CD8-positive, alpha-beta memory T cell (primary cell): ENCODE measurements at places on chromosomes 6 and 20.

GRCh38 chr20:3673221-3674070 is 8.4 kb downstream of the ADAM33 start:
- DNase-seq: no peak

DNA sequence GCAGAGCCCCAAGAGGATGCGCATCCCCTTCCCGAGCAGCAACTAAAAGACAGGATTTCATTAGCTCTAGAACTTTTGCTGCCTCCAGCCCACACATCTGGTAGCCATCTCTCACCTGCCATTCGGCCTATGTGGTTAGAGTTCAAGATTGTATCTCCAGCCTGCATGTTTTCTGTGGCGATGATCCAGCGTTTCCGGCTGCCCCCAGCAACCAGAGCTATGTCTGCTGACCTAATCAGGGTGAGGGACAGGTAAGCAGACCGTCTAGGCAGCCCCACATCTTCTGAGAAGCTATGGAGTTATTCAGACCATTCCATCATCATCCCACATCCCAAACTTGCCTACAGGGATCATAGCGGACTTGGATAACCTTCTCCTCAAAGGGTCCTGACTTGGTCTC is 2.3 kb upstream of the CUL7 start:
- no peak for DNase-seq

DNA sequence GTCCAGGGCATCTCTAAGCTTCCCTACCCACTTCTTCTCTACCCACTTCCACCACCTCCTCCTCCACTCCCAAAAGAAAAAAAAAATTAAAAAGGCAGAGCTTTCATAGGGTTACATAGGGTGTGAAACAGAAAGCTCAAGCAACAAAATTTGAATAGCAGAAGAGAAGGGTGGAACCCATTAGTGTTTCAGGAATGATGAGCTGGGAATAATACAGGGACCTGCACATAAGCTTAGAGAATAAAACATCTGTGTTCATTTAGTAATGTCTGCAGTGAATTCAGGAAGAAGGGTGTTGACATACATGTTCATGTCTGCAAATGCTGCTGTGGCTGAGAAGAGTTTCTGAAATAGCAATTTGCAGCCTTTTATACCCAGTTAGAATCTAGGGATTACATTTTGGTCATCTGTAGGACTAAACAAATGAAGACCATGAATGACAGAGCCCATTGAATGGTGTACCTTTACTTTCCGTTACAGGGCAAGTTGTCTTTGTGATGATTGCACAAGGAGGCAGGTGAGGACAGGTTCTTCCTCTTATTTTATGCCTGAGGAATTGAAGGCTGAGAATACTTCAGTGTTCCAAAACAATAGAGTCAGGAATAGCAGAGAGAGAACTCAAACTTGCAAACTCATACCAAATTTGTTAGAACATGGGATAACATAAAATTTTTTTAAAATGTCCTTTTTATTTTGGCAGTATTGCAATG is 975.1 kb downstream of the TFAP2A start:
- no peak for DNase-seq

GRCh38 chr20:57198132-57199072 is 68.0 kb downstream of the BMP7 start:
- no peak for DNase-seq

DNA sequence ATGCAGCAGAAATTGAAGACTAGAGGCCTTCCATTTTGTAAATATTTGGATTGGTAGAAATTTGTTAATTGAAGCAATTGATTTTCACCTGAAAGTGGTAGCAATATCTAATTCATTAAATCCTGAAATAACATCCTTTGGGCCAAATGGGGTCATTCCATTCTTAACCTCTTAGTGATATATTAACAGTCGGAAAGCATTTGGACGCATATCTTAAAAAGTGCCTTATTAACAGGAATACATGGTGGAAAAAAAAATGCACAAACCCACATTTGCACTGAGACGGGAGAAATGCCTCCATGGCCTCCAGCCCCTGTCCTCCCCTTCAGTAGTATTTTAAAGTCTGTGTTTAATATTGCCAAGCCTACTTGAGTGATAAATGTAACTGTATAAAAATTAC is 205.5 kb downstream of the TFAP2B start:
- DNase-seq: no peak

- no peak for DNase-seq
Observed at GRCh38 chr20:23680146-23680545, 8.7 kb downstream of the CST4 start.

DNA sequence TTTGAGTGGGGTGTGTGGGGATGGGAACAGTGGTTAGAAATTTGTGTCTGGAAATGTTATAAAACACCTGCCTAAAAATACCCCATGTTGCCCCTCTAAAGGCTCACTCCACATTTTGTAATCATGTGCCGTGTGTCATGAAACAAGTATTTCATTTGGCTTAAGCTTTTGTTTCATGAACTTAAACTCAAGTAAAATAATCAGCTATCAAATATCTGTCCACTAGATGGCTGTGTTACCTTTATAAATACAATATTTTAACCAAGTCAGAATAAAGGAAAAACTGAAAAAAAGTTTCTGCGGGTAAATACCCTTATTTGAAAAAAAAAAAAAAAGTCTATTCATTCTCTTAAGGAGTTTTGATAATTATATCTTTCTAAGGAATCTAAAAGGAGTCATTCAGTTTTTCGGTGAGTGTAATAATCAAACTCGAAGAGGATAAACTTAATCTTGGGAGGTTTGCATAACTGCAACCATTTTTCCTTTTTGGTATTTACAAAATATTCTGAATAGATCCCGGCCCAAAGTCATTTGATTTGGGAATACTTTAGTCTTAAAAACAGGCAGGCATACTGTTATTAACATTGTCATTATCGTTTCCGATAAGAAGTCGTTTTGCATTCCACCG is 29.9 kb upstream of the MTRF1L start:
- DNase-seq: no peak

DNA sequence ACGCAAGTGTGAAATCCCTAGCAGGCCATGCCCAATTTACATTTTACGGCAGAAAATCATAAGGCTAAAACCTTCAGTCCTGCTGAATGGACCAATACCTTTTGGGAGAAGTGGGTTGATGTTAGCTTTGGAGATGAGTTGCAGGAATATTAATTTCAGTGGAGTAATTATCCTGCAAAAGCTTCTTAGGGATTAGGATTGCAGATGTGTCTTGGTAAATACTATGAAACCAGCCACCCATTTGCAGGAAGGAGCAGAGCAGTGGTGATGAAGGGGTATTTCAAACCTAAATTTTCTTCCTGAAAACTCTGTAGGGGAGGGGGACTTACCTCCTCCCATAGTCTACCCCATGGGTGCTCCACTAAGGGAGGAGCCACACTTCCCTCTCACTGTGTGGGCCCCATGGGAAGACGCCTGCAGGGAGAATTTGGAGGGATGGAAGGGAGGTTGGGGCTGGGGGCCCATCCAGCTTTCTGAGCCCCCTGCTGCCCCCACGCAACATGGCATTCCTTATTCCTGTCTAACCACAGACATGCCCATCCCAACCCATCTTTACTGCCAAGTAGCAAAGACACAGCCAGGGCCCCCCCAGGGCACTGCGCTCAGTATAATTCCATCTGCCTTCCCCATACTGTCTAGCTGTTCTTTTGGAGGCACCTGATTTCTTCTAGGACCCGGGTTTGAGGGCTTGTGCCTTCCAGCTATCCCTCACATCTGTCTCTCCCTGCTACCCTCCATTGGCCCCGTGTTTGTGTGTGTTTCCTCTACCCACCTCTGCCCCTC is 14.6 kb upstream of the UQCC2 start:
- DNase-seq: no peak

GRCh38 chr20:53981752-53982437 is 88.5 kb downstream of the BCAS1 start:
- DNase-seq: no peak

DNA sequence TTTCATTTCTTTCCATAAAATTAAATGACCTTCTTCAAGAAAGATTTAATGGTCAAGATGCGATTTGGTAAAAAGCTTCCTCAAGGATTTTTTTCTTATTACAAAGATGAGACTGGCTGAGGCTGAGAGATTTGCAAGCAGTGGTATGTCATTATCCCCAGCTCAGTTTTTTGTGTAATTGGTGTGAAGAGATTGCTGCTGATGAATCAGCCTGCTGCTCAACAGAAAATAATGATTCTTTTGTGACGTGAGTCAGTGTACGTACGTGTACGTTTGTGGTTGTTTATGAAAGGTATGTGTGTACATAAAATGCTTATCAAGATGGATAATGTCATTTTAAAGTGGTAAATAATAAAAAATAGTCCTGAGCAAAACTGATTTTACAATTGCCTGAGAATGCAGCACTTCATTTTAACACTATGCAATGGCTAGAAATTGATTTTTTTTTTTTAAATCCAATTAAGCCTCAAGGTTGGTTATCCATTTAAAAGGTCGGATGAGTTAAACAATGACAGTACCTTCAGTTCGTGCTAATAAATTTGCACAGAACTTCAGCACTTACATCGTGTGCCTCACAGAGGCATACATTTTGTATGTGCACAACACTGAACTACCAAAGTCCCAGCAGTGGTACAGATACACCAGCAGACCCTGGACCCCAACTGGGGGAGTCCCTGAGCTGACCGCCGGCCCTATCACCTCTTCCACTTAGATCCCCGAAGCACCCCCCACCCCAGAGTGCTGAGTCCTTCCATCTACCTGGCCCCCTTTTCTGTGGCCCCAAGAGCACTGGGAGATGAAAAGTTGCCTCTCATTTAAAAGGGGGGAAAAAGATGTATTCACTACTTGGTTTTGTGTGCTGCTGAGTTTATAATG is 9.7 kb upstream of the NPEPL1 start:
- DNase-seq: no peak

DNA sequence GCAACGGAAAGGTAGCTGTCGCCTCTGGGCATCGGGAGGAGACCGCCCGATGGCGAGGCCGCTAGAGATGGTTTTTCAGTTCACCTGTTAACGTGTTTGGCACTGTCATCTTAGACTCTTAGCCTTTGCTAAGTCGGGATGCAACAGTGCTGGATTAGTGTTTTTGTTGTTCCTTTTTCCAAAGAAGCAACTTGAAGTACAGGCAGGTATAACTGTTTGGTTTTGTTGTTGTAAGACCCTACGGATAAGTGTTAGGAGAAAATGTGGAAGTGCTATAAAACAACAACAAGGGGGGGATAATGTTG is 723 bp downstream of the MANEA start:
- DNase-seq: no peak

GRCh38 chr6:97059473-97059872 is 134.9 kb downstream of the KLHL32 start:
- DNase-seq: no peak

- DNase-seq: no peak
Observed at GRCh38 chr6:170032706-170033309, 258.1 kb downstream of the DLL1 start.

GRCh38 chr6:91672201-91672600 is 1085.3 kb upstream of the MAP3K7 start:
- no peak for DNase-seq

DNA sequence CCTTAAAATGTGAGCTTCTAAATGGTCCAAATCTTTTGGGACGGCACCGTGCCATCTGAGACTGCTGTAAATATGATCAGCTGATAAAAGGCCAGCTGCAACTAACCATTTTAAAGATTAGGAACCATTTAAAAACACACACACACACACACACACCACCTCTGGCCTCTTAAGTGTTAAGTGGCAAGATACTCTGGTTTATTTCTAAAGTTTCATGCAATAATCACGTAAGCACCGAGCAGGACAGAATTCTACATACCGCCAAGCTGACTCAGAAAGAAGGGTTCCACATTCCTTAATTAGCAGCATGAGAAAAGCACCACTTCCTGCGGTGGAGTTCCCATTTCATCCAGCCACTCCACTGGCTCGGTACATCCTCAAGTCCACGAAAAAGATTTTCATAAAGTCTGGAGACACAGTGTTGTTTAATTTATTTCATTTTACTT is 17.8 kb upstream of the ZNF217 start:
- no peak for DNase-seq

GRCh38 chr6:85866370-85866730 is 223.7 kb upstream of the SYNCRIP start:
- no peak for DNase-seq

DNA sequence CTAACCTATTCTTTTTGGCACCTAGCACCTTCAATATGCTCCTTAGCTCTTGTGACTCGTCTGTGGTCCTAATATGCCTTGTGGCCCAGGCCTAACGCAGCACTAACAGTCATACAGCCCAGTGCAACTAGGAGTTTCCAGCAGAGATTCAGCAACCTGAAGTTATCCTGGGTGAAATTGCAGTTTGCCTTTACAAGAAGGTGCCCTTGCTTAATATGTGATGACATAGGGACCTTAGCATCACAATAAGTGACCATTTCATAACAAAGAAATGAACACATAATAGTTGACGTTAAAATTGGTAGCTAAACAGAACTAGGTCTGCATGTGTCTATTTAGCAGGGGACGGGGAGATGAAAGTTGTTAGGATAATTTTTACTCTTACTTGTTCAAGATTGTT is 10.1 kb downstream of the FIG4 start:
- no peak for DNase-seq

DNA sequence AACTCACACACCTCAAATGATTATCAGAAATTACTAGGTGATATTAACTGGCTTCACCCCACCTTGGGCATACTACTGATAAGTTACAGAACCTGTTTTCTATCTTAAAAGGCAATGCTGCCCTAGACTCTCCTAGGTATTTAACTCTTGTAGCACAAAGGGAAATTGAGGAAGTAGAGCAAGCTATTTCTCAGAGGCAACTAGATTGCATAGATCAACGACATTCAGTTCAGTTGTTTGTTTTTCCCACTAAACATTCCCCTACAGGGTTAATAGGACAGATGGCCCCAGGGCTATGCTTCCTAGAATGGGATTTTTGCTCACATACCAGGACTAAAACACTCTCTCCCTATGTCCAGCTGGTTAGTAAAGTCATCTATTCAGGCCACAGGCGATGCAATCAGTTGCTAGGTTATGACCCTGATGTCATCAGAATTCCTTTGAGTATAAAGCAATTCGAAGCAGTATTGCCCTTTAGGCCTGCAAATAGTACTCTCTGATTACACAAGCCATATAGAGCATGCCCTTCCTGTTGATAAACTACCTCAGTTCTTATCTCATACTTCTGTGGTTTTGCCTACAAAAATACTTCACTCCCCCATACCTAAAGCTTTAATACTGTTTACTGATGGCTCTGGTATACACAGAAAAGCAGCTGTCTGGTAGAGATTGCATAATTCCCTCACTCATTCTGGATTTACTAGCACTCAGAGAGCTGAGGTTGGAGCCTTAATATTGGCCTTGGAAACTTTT is 67.4 kb upstream of the ASCC3 start:
- DNase-seq: no peak

- no peak for DNase-seq
Observed at GRCh38 chr6:44489910-44490604, 102.6 kb downstream of the CDC5L start.

DNA sequence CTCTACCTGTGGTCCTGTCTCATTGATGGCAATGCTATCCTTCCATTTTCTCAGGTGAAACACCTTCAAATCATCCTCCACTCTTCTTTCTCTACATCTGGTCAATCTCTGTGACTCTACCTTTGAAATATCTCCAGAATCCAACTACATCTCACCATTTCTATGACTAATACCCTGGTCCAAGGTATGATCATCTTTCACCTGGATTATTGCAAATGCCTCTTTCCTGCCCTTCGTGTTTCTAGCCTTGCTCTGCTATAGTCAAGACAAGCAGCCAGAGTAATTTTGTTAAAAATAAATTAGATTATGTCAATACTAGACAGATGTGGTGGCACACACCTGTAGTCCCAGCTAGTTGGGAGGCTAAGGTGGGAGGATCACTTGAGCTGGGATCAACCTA is 17.8 kb upstream of the BLCAP start:
- no peak for DNase-seq
